ENCODE measurements at places on chromosomes 12 and 14.
A peak's percentile ranks its signal among the peaks of the same experiment; 100 is the strongest.

GRCh38 chr14:72270147-72270727 lies 338.0 kb downstream of the RGS6 start:
- DNase-seq: no peak

GRCh38 chr14:105864651-105865265 lies 338.4 kb downstream of the TMEM121 start:
- peak; percentile 36 for DNase-seq

- DNase-seq: no peak
These were observed 23.0 kb downstream of the MVK start for GRCh38 chr12:109596418-109597244.

DNA sequence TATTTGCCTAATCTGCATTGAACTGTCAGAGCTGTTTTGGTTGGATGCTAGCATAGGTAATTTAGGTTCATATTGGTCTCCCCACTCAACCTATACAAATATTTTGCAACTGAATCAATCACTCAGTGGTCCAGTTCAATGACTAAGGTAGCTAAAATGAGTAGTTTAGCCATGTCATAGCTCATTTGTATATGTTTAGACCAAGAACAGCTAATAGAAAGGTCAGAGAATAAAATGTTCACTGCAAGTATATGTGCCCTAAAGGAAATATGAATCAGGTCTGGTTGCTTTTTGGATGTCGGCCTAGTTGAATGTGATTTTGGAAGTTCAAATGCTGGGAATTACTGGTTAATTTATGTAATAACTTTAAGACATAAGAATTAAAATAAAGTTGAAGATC lies 883.9 kb downstream of the LRFN5 start:
- DNase-seq: no peak

- DNase-seq: no peak
These were observed 37.1 kb downstream of the P2RX4 start for GRCh38 chr12:121246893-121247557.

DNA sequence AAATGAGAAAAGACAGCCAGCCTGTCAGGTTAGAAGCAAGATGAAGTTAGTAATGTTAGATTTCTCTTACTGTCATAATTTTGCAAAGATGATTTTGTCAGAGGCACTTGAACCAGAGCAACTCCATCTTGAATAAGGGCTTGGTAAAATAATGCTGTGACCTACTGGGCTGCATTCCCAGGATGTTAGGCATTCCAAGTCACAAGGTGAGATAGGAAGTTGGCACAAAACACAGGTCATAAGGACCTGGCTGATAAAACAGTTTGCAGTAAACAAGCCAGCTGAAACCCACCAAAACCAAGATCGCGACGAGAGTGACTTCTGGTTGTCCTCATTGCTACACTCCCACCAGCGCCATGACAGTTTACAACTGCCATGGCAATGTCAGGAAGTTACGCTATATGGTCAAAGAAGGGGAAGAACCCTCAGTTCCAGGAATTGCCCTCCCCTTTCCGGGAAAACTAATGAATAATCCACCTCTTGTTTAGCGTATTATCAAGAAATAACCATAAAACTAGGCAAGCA lies 1313.5 kb upstream of the TMEM132C start:
- DNase-seq: no peak

DNA sequence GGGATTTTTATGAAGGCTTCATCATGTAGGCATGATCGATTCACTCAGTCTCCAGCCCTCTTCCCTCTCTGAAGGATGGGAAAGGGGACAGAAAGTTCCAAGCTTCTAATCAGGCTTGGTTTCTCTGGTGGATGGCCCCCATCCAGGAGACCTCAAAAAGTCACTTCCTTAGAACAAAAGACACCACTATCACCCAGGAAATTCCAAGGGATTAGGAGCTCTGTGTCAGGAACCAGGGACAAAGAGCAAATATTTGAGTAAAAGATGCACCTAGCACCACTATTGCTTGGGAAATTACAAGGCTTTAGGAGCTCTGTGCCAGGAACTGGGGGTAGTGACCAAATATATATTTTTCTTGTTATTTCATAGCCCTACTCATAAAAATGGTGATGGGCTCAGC lies 33.6 kb upstream of the TMX1 start:
- DNase-seq: no peak

DNA sequence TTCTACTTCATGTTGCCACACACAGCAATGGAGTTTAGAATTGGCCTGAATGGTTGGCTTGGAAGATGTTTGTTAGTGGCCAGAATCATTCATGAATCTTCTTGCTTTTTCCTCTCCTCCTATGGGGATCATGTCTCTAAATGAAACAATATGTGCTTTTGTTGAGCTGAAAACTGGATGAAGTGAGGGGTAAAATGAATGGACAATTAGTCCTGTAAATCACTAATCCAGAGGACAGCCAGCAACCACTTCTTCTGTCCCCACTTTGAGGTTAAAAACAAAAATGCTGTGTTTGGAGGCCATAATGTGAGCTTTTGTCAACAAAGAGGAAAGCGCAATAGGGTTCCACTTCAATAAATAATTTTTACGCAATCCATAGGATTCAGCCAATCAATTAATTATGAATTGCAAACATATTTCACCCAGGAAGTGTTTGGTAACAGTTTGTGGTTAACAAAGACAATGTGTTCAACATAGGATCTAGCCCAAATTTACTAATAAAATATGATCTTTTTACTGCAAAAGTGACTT lies 30.3 kb upstream of the AMIGO2 start:
- no peak for DNase-seq

GRCh38 chr12:31749024-31749704 lies 20.3 kb upstream of the AMN1 start:
- DNase-seq: peak; percentile 76
